ENCODE measurements at places on chromosomes 13 and 19. TPM values are rescaled to one million over a fixed set of nuclear protein-coding genes. Genes with fewer than 3 reads are reported as not detected.

The LRRC8E gene
- 7.8 TPM for total RNA-seq

The RPL18 gene
- 1,190 TPM for total RNA-seq

The PABPC3 gene
- 0.39 TPM for total RNA-seq

The EMC10 gene
- 38.3 TPM for total RNA-seq

The TEAD2 gene
- total RNA-seq = 21.3 TPM

The GSX1 gene
- not detected for total RNA-seq

The ZNF569 gene
- total RNA-seq = 7.6 TPM

The POLR2I gene
- 24.6 TPM for total RNA-seq

The PGLYRP2 gene
- not detected for total RNA-seq

The ZNF135 gene
- 5.2 TPM for total RNA-seq

The CIRBP gene
- total RNA-seq = 371 TPM

The NCCRP1 gene
- total RNA-seq = not detected

The CALM3 gene
- total RNA-seq = 258 TPM

The CATSPERD gene
- total RNA-seq = not detected

The ADGRE2 gene
- total RNA-seq = not detected

The FAM124A gene
- total RNA-seq = 6.4 TPM

The FXYD3 gene
- total RNA-seq = not detected

The C19orf81 gene
- not detected for total RNA-seq

The DMWD gene
- total RNA-seq = 27.3 TPM

The UPK1A gene
- total RNA-seq = not detected

The IL27RA gene
- total RNA-seq = 2.0 TPM

The CEACAM21 gene
- total RNA-seq = not detected

The ELSPBP1 gene
- not detected for total RNA-seq

The KIR3DL1 gene
- not detected for total RNA-seq

The IGFLR1 gene
- 1.2 TPM for total RNA-seq

The STARD13 gene
- 34.5 TPM for total RNA-seq

The F10 gene
- total RNA-seq = not detected

The PEAK3 gene
- total RNA-seq = not detected

The CRB3 gene
- total RNA-seq = not detected

The ATP8B3 gene
- 3.8 TPM for total RNA-seq
